Stimulated activated CD4-positive, alpha-beta T cell treated with anti-CD3 and anti-CD28 coated beads, Interleukin-2, amount 100 ng/mL, for 48 hours (primary cell): ENCODE measurements at places on chromosomes 1 and 21.
A peak's percentile ranks its signal among the peaks of the same experiment; 100 is the strongest.

GRCh38 chr1:224058303-224058702 is 55.6 kb upstream of the FBXO28 start:
- no peak for DNase-seq

DNA sequence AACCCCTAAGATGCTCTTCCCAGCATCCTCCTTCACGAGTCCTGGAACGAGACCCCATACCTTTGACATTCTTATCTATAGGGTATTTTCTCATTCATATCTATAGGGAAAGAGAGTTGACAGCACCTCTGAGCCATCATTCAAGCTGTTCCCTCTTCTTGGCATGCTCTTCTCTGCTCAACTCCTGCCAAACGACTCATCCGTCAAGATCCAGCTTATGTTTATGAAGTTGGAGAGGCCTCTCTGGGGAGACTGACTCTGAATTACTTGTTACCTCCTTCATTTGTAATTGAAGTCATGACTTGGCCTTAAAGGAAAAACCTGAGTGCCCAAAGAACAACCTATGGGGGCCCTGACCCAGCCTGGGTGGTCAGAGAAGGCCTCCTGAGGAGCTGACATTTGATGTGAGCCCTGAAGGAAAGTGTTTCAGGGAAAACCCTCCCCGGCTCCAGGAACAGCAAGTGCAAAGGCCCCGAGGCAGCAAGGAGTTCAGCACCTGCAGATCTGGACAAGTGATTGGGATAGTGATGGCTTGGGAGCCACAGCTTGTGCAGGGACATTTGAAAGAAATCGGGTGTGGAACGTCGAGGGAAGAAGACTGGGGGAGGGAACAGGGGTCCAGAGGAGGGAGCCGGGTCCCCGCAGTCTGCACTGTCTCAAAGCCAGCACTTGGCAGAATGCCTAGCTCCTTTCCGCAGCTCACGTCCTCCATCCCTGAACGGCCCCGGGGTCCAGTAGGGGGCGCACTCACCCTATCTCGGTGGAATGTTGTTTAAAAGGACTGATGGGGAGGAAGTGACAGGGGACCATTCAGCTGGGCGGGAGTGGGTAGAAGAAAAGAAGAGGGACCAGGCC is 14.0 kb upstream of the CDA start:
- DNase-seq = peak; percentile 82

DNA sequence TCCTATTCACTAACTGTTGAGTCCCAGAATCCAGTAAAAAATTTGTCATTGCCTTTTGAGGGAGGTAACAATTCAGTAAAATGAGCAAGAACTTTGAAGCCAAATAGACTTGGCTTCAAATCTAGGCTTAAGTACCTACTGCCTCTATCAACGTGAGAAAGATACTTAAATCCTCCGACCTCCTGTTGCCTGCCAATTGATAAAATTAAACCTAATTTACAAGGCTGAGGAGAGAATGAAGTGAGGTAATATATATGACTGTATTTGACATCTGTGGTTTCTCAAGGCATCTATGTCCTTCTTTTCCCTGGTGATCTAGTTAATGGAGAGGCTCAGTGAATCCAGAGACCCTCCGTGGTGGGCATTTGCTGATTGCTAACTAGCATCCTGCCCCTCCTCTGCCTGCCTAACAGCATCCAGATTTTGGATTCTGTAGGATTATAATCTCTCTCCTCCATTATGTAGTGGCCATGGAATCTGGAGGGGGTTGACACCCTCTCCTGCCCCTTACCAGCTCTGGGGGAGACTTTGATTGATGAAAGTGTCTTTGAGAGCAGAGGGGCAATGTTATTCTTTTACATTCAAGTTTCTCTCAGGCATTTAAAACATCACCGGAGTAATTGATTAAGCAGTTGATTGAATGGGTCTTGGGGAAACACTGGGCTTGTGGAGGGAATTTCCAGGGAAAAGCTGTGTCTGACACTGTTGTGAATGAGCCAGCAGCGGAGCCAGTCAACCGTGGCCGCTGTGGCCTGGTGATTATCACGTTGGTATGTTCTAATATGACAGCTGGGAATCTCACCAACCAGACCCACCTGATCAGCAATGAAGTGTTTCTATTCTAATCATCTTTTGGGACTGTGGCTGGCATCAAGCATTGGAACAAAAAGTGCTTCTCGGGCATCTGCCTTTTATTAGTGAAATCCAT is 140.7 kb upstream of the FAM78B start:
- DNase-seq = no peak

GRCh38 chr21:38880577-38880966 is 74.8 kb downstream of the ETS2 start:
- no peak for DNase-seq

DNA sequence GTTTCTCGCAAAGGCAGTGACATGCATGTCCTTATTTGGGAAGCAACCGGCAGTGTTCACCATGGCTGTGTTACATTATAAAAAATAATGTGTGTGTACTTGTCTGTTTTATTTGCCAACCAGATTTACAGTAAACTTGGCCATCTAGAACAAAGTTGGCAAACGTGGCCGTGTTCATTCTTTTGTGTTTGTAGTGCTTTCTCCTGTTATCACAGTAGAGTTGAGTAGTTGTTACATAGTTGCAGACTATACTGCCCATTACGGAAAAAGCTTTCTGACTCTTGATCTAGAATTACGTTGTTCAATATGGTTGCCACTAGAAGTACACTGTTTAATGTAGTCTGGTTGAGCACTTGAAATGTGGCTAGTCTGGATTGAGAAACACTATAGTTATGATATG is 19.4 kb downstream of the SOAT1 start:
- no peak for DNase-seq

DNA sequence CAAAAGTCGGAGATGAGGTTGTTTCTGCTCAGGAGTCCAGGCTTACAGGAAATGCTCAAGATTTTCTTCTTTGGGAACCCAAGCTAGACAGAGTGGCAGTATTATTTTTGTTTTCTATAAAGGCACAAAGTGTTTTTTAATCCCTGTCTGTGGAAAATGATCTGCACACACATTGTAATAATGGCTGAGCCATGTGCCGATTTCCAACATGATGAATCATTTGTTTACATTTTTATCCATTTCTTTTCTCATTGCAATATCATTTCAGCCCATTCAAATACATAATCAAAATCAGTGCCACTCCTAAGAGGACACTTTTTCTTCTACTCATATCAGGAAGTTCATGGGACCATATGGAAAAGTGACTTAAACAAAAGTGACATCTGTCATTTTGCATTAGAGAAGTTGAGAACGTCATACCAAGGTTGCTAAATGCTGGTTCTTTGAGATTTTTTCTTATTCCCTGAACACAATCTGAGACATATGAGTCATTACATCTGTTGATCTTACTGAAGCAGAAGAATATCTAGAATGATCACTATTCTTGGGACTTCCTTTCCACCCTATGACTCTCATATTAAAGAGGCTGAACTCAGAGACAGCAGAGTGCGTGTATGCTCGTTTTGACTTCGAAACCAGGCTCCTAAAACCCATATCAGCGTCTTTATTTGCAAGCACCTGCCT is 44.9 kb downstream of the ACTA1 start:
- DNase-seq = no peak

- DNase-seq = no peak
Measured at GRCh38 chr1:17912491-17912890, 157.4 kb downstream of the ACTL8 start.

- DNase-seq = no peak
Measured at GRCh38 chr1:232615306-232615800, 14.6 kb downstream of the SIPA1L2 start.

GRCh38 chr1:234986750-234987414 is 141.8 kb downstream of the TOMM20 start:
- no peak for DNase-seq

DNA sequence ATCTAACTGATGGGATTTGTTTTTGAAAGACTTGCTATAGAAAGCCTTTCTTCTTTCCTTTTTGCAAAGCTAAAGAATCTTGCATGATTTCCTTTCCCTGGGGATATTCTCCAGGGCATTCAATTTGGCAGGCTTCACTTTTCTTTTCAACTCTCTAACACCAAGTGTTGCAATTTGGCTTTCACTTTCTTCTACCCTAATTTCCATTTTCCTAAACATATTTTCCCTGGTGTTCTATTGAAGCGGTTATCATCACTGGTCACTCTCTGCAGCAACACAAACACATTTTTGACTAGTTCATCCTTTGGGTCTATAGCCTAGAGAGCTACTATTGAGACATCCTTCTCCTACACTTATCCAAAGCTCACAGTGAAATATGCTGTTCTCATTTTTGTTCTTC is 424.5 kb downstream of the NEGR1 start:
- no peak for DNase-seq

DNA sequence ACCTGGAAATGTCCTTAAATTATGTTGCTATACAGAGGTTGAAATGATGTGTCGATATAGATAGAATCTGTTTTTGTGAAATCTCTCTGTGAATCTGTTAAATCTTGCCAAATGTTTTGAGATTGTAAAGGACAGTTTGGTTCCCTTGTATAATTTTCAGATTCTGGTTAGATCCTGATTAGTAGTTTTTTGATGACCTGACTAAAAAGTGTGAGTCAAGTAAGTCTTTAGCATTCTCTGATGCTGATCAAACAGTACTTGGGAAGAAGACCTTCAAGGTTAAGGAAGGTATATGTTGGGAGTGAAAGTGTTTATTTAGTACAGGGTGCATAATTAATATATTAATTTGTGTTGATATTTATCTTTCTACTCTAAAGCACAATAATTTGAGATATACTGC is 32.7 kb downstream of the DDI2 start:
- no peak for DNase-seq

DNA sequence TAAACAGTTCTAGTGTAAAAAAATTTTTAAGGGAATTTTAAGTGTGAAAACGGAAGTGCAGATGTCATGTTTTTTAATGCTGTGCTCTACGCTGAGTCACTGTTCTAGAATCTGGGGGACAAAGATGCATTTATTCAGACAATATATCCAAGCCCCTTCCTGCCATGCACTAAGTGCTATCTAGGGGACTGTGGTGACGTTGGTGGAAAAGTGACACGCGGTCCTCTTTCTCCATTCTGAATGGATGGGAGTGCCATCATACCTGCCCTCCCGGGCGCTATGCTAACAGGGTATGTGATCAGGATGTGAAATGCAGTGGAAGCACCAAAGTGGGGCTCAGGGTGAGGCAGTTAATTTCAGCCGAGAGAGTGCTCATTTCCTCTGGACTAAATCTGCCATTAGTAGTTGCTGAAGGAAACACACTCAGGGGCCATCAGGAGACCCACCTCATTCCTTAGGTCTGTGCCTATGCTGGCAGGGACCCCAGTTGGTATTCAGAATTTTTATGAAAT is 6.6 kb downstream of the C1orf226 start:
- no peak for DNase-seq

DNA sequence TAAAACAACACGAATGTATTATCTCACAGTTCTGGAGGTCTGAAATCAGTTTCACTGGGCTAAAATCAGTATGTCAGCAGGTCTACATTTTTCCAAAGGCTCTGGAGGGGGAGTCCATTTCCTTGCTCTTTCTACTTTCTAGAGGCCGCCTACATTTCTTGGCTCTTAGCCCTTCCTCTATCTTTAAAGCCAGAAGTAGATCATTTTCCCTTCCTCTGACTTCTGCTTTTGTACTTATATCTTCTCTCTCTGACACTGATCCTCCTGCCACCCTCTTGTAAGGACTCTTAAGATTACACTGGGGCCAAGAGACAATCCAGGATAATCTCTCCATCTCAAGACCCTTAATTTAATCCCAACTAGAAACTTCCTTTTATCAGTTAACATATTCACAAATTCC is 41.4 kb downstream of the MSH4 start:
- DNase-seq = no peak

DNA sequence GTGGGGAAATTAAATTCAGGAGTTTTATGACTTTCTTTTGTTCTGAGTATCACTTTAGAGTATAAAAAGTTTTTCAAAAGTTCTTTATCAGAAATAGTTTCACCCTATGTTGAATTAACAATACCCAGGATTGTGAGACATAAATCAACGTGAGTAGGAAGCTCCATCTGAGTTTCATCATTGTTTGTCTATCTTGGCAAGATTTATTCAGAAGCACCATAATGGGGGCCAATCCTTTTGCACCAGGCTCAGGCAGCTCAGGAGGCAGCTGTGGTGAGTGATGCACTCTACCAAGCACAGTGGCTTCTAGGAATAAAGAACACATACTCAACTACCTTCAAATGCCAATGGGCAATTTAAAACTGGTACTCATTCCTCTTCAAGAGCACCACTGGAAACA is 12.0 kb downstream of the CREG1 start:
- no peak for DNase-seq

GRCh38 chr1:229287267-229287666 is 16.4 kb downstream of the RAB4A start:
- DNase-seq = no peak

DNA sequence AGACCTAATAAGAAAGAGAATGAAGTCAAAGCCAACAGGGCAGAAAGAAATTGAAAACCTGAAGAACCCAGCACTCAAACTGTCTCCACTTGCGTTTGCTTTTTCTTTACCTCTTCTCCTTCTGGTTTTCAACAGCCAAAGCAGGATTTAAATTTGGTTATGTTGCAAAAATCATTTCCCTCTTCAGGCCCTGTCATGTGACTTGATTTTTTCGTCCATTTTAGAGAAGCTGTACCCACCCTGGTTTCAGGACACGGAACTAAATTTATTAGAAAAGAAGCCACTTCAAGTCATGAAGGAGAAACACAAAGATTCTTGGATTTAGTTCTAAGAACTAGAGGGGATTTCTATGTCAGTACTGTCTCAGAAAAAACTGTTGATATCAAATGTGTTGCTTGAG is 1.0 kb upstream of the SYNJ1 start:
- DNase-seq = no peak

DNA sequence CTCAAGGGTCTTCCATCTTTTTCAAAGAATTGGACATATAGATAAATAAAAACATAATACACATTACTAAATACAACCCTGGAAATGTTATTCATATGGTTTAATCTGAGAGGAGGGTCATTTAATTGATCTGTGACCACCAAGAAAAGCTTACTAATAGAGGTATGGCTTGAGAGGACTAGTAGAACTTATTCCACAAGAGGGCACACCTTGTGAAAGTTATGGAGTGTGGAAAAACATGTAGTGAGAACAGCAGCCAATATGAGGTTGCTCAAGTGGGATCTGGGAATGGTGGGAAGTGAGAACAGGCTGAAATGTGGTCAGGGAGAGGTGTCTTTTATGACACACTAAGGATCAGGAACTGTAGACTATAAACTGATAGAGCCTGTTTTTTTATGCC is 973.5 kb upstream of the B3GALT2 start:
- no peak for DNase-seq

- no peak for DNase-seq
Measured at GRCh38 chr1:167773516-167773915, 51.7 kb downstream of the MPZL1 start.

GRCh38 chr1:43789604-43790550 is 82.5 kb downstream of the ST3GAL3 start:
- DNase-seq = no peak

- DNase-seq = peak; percentile 72
Measured at GRCh38 chr1:152479792-152480595, 30.6 kb upstream of the LCE5A start.

- no peak for DNase-seq
Measured at GRCh38 chr1:155195201-155196102, 12.2 kb downstream of the THBS3 start.

DNA sequence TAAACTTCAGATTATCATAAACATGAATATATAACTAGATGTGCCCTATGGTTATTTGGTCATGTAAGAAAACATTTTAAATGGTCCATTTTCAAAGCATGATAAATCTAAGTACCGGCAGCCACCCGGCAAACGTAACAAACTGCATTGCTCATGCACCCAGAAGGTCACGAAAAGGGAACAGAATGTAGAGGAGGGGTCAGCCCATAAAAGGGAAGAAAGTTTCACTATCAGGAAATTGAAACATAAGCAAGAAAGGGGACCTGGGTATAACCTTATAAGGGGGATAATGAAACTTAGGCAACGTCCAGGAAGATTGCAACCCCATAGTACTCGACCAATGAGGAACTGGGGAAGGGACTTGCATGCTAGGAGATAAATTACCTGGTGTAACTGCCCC is 421.2 kb upstream of the ZRANB2 start:
- DNase-seq = no peak
